ENCODE measurements at places on chromosomes 3 and 15.

- no peak for DNase-seq
Observed at GRCh38 chr15:79948761-79949160, 22.2 kb downstream of the BCL2A1 start.

DNA sequence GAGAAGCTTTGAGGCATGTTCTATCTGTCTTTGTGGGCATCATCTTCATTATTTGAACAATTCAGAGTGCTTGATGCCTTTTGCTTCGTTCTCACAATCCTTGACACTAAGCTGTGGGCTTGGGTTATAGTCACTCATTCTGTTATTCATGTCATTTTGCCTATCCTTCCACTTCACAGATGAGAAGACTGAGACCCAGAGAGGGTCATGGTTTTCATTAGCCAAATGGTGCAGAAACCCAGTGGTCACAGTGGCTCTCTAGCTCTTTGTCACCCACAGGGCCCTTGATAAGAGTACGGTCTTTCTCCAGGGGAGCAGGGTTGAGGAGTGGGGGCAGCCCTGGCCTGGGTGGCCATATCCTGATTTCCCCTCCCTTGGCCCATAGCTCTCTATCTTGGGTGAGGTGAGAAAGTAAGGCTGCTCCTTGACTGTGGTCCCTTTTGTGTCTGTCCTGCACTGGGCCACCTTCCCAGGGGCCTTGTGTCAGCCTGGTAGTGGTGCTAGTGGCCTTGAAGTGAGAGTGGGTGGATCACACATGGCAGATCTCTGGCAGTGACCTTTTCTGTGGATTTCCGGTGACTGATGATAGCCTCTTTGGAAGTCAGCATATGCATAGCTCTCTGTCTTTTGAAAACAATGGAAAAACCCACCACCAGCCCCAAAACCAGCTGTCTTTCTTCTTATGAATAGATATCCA is 130.1 kb downstream of the IGF1R start:
- DNase-seq = no peak

- no peak for DNase-seq
Observed at GRCh38 chr15:91861223-91861622, 7.7 kb downstream of the SLCO3A1 start.

- no peak for DNase-seq
Observed at GRCh38 chr3:173945806-173946205, 548.3 kb downstream of the NLGN1 start.

- DNase-seq = no peak
Observed at GRCh38 chr3:124800511-124801258, 70.4 kb downstream of the UMPS start.

DNA sequence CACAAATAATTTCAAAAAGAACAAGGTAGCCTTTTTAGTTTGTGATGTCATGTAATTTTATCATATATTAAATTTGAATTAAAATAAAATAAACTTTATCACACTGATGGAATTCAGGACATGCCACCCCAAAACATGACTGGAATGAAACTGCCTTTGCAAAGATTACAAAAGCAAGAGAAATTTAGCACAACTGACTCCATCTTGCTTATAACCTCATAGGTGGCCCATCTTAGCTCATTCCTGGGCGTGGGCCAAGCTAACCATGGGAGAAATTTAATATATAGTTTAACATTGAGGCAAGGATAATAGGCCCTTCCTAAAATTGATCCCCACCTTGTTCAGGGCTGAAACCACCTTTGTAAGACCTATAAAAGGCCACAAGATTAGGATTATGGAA is 235.6 kb downstream of the ZNF385D start:
- no peak for DNase-seq

DNA sequence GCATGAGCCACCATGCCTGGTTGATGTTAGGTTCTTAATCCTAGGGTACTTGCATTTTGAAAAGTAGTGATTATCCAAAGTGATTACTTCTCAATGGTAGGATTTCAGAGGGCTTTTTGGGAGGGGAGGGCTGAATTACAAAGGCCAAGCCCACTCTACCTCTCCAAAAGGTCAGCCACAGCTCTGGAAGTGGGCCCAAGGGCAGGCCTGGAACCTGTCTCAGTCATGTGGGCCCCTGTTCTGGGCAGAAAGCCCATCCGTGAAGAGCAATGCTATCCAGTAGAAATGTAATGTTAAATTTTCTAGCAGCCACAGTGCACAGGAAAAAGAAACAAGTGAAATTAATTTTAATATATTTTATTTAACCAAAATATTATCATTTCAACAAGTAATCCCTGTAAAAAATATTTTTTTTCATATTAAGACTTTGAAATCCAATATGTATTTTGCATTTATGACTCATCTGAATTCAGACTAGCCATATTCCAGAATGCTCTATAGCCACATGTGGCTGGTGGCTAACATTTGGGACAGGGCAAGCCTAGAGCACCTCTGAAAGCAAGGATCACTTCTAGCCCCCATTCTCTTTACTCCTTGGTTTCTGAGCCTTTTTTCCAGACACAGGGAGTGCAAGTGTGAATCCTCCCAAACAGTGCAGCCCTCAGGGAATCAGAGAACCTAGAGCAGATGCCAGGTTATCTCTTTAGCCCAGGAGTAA is 16.8 kb downstream of the RFT1 start:
- DNase-seq = no peak

DNA sequence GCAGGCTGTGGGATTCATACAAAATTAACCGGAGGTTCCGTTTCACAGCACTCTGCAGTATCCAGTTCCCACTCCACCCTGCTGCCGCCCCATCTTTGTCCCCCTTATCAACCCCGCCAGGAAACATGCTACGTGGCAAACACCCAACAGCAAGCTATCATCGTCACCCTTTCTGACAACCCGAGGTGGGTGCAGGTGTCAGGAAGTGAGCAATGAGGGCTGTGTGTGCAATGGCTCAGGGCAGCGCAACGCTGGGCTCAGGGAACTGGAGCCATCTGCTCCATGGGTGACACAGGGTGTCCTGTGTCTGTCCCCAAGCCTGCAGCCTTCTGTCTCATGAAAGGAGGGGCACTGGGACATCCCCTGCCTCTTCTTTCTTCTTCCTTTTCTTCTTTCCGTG is 60.9 kb downstream of the ATP2B2 start:
- DNase-seq = no peak

GRCh38 chr15:34182942-34183341 is 27.0 kb downstream of the KATNBL1 start:
- no peak for DNase-seq

- no peak for DNase-seq
Observed at GRCh38 chr3:136733317-136733833, 18.8 kb downstream of the STAG1 start.

- no peak for DNase-seq
Observed at GRCh38 chr3:193377591-193377990, 962 bp downstream of the ATP13A5 start.

- DNase-seq = no peak
Observed at GRCh38 chr15:39479911-39480310, 101.0 kb upstream of the THBS1 start.

DNA sequence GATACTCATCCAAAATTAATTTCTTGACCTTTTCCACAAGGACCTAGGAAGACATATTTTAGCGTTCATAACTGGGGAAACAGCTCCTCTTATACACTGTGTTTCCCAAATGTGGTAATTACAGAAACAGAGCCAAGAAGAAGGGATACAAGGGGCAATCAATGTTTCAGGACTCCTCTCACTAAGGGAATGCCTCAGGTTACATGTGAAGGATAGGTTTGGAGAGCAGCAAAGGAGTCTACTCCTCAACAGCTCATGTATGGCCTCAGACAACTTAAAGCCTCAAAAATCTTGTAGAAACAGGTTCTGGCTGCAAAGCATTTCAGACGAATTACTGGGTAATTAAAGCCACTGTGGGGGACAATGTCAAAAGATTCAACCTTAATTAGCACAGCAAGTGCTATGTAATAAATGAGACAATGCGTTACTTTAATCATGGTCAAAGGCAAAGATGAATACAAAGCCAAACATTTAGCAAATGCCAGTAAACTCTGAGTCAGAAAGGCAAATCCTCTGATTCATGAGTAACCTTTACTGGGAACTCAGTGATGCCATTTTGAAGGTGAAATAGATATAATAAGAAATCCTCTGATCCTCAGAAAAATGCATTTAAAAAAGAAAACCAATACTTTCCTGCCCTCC is 1111.2 kb downstream of the TUSC7 start:
- no peak for DNase-seq

- no peak for DNase-seq
Observed at GRCh38 chr15:66236806-66237375, 16.7 kb downstream of the MEGF11 start.

- DNase-seq = no peak
Observed at GRCh38 chr15:70094690-70095311, 2.9 kb downstream of the TLE3 start.

GRCh38 chr3:32176989-32177701 is 61.3 kb upstream of the CMTM8 start:
- DNase-seq = peak; percentile 20

- DNase-seq = no peak
Observed at GRCh38 chr3:45163481-45163880, 17.3 kb upstream of the CDCP1 start.

- DNase-seq = no peak
Observed at GRCh38 chr3:188092648-188093047, 61.3 kb upstream of the LPP start.

DNA sequence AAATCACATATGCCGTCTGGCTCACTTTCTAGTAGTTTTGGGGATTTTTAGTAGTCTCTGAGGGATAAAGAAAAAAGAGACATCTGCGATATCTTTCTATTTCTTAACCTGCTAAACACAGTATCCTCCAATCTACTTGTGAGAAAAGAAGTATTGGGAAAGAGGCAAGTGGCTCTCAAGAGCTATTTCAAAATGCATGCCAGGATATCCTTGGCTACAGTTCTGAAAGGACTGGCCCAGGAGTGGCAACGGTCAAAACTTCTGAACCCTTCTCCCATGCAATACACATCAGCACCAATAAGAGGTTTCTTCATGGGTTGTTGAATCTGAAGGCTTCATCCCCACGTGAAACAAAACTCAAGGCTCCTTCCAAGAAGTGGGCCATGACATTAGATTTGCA is 204.0 kb upstream of the WNT5A start:
- no peak for DNase-seq

- no peak for DNase-seq
Observed at GRCh38 chr3:113895964-113896363, 51.8 kb upstream of the ZDHHC23 start.

- no peak for DNase-seq
Observed at GRCh38 chr15:42619656-42620371, 44.4 kb downstream of the STARD9 start.

- DNase-seq = no peak
Observed at GRCh38 chr3:127531821-127532220, 58.7 kb downstream of the TPRA1 start.

GRCh38 chr3:23576379-23576959 is 229.3 kb upstream of the UBE2E1 start:
- DNase-seq = no peak

DNA sequence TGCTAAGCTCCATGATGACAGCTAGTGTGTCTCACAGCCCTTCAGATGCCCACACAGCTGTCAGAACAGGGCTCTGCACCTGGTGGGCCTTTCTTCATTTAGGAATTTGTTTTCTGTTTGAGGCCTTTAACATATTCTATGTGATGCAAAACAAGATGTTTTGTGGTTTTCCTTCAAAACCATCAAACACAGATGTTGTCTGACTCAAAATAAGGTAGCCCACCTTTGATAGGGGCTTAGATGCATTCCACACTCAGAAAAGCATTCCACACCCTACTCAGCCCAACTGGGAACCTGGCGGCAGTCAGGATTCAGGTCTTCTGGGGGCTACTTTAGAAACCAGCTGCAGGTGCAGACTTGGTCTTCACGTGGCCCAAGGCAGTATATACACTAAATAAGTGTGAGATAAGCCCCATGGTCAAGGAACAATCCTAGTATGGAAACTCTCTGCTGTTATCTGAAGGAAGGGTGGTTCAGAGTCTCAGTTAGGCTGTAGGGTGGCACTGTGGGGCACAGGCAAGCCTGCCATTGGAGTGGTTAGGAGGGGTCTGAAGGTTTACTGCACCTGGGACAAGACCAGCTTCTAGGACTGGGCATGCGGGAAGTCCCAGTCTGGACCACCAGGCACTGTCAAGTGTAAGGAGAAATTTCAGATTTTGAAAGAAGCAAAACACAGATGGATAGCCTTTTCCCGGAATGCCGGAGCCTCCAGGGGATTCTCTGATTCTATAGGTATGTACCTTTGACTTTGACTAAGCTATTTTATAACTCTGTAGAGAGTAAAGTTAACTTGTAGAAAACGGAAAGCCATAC is 20.1 kb downstream of the LRRC2 start:
- no peak for DNase-seq

GRCh38 chr15:29681166-29681845 is 141.0 kb downstream of the TJP1 start:
- no peak for DNase-seq

DNA sequence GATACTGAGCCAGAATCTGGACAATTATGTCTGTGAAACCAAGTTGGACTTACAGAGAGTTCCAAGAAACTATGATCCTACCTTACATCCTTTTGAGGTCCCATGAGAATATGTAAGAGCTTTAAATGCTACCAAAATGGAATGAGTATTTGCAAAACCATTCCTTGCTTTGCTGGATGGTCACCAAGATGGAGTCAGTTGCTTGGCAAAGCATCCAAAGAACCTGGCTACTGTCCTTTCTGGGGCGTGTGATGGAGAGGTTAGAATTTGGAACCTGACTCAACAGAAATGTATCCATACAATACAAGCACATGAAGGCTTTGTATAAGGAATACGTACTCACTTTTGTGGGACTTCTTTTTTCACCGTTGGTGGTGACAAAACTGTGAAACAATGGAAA is 36.2 kb downstream of the AP4E1 start:
- no peak for DNase-seq

GRCh38 chr15:87931584-87931983 is 325.0 kb downstream of the NTRK3 start:
- DNase-seq = no peak

- DNase-seq = no peak
Observed at GRCh38 chr3:179720196-179720595, 67.4 kb downstream of the USP13 start.

- no peak for DNase-seq
Observed at GRCh38 chr3:156321945-156322344, 201.6 kb downstream of the KCNAB1 start.

GRCh38 chr3:145124900-145125678 is 1035.9 kb downstream of the PLOD2 start:
- no peak for DNase-seq

DNA sequence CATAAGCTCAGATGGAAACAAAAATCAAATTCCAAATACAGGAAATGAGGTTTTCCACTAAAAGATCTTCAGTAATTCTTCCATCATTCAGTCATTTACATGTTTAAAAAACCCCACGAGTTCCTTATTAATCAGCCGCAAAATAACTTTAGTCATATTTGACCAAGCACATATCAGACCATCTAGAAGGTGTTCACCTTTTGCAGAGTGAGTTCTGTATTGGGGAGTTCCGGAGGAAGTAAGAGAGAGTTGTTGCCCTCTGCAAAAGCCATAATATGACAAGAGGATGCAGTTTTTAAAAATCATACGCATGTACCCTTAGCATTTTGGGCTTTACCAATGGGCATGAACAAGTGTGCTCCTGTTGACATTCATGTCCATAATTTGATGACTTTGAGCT is 61.6 kb downstream of the CCR1 start:
- no peak for DNase-seq

GRCh38 chr15:81330366-81331090 is 6.6 kb upstream of the STARD5 start:
- no peak for DNase-seq

GRCh38 chr3:133278260-133279043 is 121.4 kb upstream of the BFSP2 start:
- DNase-seq = no peak

GRCh38 chr15:47374222-47374621 is 343.1 kb upstream of the SEMA6D start:
- no peak for DNase-seq
